ENCODE measurements at places on chromosomes 4 and X.

DNA sequence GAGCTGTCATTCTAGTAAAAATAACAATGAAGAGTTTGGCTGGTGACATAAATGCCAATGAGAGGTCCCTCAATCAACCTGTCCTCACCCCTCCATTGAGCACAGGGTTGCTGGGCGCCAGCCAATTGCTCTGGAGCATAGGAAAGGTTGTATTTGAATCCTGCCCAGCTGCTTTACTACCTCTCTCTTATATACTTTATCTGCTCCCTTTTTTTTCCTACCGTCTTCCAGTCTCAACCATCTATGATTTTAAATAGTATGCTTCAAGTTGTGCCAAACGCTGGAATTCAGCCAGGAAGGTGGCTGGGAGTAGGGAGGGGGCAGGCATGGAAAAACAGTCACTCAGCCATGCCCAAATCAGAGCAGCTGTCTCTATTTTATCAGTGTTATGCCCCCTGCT lies 153.8 kb downstream of the NR3C2 start:
- DNase-seq = no peak

- DNase-seq = no peak
These were observed 51.4 kb downstream of the SGMS2 start for GRCh38 chr4:107876099-107876498.

- no peak for DNase-seq
These were observed 798.1 kb downstream of the PDHA2 start for GRCh38 chr4:96637971-96638412.

DNA sequence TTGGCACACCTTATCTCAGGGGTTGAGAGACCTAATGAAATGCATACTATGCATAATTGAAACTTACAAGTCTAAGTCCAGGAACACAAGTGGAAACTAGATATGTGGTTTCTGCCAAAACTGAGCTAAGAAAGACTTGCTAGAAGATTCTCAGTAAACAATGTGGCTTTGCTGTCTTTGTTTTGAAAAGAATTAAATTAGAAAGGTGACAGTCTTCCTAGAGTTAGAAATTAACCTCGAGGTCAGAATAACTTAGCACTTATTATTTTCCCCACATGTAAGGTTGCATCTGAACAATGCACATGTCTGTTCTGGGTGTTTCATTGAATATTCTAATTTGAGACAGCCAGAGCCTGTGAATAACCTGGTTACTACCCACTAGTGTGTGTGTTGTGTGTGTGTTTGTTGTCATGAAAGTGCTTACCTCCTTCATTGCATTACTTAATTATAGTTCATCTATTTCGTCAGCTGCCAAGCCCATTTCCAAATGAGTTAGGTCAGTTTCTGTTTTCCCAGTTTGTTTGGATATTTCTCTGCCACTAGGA lies 1.5 kb downstream of the EREG start:
- no peak for DNase-seq

- no peak for DNase-seq
These were observed 311.0 kb downstream of the CENPC start for GRCh38 chr4:67234296-67234695.

- DNase-seq = no peak
These were observed 107.9 kb downstream of the CPEB2 start for GRCh38 chr4:15110120-15110571.

- DNase-seq = no peak
These were observed 77.9 kb downstream of the HPGD start for GRCh38 chr4:174444390-174444789.

DNA sequence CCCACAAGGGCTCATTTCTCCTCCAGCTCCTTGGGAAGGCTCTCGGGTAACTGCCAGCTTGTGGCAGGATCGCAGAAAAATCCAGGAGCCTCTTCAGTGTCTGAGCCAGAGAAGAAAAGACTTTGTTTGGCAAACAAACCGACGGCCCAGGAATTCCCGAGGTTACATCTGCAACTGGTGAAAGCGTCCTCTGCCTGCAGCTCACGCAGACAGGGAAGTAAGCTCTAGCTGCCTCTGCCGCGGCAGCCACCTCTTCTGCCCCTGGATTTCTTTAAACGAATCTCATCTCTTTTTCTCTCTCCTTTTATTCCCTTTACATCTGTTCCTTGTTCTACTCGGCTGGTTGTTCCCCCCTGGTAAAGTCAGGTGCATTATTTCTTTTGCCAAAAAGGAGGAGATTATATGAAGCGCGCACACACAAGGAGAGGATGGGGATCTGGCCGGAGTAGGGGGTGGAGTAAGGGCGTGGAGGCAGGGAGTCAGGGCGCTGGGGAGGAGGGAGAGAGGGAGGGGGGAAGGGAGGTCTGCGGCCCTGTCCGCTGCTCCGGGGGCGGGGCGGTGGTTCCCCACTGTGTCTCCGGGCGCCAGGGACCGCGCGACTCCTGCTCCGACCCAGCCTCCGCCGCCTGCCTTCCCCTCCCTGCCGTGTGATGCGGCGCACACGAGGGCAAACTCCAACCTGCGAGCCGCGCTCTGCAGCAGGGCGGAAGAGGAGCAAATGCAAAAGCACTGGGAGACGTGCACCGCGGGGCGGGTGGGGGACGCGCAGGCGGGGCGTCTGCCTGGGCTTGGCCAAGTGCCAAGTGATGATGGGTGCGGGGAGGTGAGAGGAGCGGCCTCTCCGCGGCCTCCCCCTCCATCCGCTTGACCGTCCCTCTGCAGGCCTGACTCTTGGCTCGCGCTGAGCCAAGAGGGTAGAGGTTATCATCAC lies at the start of gene DCHS2:
Gene DCHS2, minus strand, starts transcription at position 459 of the 931 bp plus-strand sequence. Its CDS starts 444 bp downstream, at position 15.
- DNase-seq = peak; percentile 10

GRCh38 chrX:134685668-134686067 lies 27.4 kb upstream of the PLAC1 start:
- no peak for DNase-seq

DNA sequence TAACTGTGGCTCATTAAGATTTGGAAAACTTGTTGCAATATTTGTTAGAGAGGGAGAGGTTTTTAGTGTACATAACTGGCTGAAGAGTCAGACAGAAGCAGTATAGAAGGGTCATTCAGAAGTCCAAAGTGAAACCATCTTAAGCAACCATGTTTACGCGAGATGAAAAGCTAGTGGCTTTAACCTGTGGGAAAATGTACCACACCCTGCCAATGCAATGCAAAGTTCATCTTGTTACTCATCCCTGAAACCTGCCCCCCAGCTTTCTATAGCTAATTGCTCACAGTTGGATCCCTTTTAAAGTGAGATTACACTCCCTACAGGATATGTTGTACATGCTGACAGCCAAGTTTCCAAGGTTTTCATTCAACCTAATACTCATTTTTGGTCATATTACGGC lies 96.7 kb upstream of the RAPGEF2 start:
- no peak for DNase-seq

GRCh38 chr4:4480685-4481398 lies 61.0 kb downstream of the STX18 start:
- no peak for DNase-seq

DNA sequence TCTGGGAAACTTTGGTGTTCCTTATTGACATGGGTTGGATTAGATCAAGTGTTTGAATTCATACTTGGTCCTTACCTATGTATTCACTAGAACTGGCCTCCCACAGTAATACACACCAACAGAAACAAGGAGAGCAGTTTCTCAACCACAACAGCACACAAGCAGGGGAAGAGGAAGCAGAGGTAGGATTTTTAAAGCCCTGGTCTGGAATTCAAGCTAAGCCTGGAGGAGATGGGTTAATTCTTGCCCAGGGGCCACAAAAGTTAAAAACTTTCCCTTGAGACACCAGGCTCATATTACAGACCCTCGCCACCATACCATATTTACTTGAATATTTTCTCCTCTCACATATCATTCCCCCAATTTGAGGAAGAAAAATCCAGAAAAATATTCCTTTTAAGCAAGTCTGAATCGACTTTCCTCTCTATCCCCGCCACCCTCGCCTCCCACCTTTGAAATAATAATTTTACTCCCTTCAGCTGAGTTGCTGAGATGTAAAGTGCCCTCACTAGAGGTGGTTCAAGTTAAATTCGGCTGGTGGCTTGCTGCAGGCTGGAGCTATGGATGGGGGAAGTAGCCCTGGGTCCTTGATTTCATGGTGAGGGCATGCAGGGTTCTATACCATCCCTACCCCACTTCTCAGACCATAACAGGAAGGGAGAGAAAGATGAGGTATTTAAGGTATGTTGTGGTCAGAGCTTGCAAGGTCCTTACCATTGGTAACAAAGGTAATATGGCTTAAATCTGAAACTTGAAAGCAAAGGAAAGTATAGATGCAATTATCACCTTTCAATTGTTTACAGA lies 440.2 kb downstream of the INPP4B start:
- no peak for DNase-seq

DNA sequence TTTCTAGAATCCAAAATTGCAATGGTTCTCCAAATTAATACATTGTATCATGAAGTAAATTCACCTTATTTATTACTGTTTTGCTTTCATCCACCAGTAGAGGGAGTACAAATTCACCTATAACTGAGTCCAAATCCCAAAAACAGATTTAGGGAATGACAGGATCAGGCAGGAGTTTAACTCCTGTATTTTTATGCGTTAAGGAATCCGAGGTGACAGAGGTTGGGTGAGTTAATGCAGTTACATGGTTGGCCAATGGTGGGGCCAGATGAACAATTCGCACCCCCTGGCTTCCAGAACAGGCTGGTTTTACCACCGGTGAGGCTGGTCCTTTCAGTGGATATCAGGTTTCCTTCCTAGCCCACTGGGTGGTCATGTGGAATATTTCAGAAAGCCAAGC lies 82.4 kb downstream of the MTNR1A start:
- no peak for DNase-seq

DNA sequence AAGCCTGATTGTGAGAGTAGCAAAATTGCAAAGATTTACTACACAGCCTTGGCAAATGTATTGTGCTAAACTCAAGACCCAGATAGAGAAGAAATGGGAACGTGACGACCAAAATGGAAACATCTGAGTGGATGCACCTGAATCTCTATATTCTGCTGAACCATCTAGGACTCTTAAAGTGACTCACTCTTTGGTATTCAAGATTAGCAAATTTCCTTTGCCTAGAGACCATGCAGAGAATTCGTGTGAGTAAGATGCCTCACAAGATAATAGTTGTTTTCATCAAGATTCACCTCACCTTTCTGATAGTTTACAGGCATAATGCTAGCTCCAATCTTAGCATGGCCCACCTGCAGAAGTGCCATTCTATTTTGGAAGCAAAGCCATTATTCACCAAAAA lies 14.4 kb upstream of the ATOH1 start:
- DNase-seq = no peak

GRCh38 chr4:67394879-67395278 lies 150.4 kb downstream of the CENPC start:
- no peak for DNase-seq

GRCh38 chrX:68462653-68463052 lies 29.4 kb upstream of the OPHN1 start:
- DNase-seq = no peak

GRCh38 chr4:158513256-158513655 lies 8.4 kb upstream of the RXFP1 start:
- DNase-seq = no peak

DNA sequence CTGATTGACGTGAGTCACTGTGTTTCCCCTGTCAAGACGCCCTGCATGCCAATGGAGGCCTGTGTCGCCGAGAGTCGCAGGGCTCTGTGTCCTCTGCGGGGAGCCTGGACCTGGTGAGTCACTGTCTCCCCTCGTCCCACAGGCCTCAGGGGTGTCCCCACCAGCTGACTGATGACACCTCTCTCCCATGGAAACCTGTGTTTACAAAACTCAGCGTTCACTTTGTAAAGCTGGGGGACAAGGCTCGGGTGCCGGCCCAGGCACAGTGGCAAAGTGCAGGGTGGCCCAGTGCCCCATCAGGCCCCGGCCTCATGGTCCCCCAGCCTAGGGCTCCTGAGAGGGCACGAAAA lies 21.2 kb upstream of the HGFAC start:
- no peak for DNase-seq

GRCh38 chr4:106806158-106806797 lies 229.8 kb downstream of the DKK2 start:
- DNase-seq = no peak

GRCh38 chrX:155611302-155611701 lies 1.4 kb downstream of the TMLHE start:
- no peak for DNase-seq

GRCh38 chr4:36651253-36651652 lies 369.8 kb downstream of the DTHD1 start:
- DNase-seq = no peak

- no peak for DNase-seq
These were observed 53.8 kb upstream of the USP9X start for GRCh38 chrX:41031256-41031967.

DNA sequence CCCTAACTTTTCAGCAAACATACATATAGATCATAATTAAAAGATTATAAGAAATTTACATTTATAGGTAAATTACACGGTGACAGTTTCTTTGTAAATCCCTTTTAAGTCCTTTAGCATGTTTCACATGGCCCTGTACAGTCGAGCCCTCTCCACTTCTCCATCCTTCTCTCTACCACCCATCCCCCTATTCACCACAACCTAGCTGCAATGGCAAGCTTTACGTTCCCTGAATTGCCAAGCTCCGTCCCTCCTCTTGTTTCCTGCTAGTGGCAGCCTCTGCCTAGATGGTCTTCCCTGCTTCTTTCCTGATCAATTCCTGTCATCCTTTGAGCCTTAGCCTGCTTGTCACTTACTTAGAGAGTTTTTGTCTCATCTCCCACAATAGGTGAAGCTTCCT lies 116.2 kb downstream of the TMA16 start:
- DNase-seq = no peak

DNA sequence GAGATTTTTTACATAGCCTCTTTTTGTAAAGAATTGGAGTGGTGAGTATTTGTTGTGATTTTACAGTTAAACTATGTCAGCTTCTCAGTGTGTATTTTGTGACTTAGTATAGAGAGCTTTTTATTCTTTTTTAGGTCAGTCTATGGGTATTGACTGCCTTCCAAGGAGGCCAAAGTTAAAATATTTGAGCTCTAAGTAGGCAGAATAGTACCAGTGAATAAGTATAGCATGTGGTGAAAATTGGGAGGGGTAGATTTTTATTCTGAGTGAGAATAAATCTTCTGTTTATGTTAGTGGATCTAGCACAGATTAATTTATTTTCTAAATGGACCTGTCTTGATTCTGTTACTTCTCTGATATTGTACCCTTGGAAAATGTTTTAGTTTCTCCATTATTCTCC lies 37.5 kb downstream of the HERC3 start:
- no peak for DNase-seq

DNA sequence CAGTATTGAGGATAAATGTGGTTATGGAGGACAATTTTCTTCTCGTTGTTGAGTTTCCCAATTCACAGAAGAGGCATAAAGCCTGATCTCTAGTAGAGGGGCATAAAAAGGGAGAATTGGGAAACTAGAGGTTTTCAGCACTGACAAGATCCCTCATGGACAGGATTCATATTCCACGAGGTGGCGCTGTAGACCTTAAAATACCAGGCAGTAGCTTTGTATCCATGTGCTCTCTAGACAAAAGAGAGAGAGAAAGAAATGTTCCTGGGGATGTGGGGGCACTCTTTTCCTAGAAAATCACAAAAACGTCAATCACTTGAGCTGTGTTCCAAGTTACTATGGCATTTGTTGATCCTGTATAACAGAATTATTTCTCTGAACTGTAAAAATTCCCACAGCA lies 128.3 kb downstream of the MAGEE1 start:
- peak; percentile 3 for DNase-seq

GRCh38 chrX:10052906-10053625 lies 85.9 kb downstream of the CLDN34 start:
- no peak for DNase-seq

GRCh38 chr4:79848329-79848728 lies 224.7 kb downstream of the ANTXR2 start:
- DNase-seq = no peak
